Articular chondrocyte of knee joint (primary cell): ENCODE measurements at places on chromosomes 2 and 18. TPM values are rescaled to one million over a fixed set of nuclear protein-coding genes. Genes with fewer than 3 reads are reported as not detected.

Gene STAT4
- 21.4 and 22.2 TPM in 2 replicates for total RNA-seq

Gene IL1B
- 0.11 TPM in 1 of 2 replicates, not detected in the other for total RNA-seq

Gene COPS7B
- 17.6 and 26.1 TPM in 2 replicates for total RNA-seq

Gene CPO
- 0.32 TPM in 1 of 2 replicates, not detected in the other for total RNA-seq

Gene XDH
- total RNA-seq, result under 0.01 and 0.43 TPM in 2 replicates

Gene HOXD3
- total RNA-seq, result 3.7 and 6.4 TPM in 2 replicates

Gene RNF138
- total RNA-seq, result 25.9 and 26.0 TPM in 2 replicates

Gene ACTG2
- total RNA-seq, result 0.11 TPM in 1 of 2 replicates, not detected in the other
